ENCODE measurements at places on chromosomes 5 and 9.

DNA sequence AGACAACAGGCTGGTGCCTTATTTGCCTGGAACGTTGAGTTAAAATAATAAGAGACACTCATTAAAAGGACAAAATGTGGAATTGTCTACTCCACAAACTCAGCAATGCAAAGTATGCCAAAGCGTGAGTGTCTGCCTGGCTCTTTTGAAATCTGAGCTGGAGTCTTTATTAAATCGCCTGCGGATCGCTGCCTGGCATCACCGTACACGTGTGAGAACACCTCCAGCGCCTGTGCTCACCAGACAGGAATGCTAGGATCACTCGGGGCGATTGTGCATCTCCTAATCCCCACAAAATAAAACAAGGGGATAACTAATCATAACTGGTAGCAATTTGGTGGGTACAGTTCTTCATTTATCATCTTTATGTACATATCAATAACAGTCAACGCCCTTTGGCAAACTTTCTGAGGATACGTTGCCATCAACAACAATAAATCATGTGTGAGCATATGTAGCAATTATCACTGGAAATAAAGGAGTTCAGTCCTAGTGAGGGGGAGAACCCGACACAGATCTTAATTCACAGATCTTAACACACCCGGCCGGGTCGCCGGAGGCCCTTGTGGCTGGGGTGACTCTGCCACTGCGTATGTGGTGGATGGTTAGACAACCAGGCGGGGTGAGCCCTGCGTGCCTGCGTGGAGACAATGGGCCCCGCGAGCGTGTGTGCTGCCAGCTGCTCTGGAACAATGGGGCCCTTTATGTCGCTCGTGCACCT is 284.9 kb upstream of the IRX1 start:
- DNase-seq: no peak

DNA sequence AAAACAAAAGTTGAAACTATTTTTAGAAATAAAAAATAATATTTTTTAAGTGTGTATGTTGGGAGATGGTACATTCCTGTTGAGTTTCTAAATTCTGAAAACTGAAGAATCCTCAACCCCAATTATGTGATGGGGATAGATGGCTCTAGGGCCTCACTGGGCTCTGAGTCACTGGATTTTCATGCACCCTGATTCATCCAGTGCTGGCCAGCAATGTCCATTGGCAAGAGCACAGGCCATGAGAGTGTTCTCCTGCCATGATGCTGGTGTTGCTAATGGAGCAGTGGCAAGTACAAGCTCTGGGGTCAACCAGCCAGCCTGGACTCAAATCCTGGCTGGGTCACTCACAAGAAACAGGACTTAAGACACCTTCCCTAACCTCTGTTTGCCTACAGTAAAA is 23.3 kb downstream of the SMIM23 start:
- DNase-seq: no peak

DNA sequence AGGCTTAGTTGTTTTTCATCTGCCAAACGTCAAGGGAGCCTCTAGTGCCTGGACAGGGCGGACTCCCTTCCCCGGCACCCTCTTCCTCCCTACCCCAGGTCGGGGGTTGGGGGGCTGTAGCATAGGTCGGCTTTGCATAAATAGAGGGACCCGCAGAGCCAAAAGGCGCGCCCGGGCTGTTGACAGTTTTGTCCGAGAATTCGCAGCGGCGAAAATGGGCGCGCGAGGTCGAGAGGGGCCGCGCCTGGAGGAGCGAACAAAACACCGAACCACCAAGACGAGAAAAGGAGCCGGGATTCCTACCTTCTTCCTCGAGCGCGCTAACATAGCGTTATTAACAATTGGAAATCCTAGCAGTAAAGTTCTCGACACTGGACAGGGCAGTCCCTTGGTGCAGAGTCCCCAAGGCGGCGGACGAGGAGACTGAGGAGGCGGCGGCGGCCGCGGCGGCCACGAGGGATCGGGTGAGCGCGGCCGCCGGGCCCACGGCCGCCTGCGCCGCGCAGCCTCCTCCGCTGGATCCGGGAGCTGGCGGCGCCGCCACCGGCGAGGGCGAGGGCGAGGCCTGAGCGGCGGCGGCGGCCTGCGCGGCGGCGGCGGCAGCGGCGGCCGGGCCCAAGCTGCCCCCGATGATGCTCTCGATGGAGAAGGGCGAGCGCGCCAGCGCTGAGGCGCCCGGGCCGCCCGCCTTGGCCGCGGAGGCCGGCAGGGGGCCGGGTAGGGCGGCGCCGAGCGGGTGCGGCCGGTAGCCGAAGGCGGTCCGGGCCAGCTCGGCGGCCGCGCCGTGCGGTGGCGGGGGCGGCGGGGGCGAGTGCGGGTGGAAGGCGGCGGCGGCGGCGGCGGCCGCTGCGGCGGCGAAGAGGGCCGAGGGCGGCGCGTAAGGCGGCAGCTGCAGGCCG is 1.7 kb downstream of the FOXD1 start:
- DNase-seq: no peak

- no peak for DNase-seq
These were observed 185.1 kb downstream of the ADAMTSL1 start for GRCh38 chr9:18658804-18659705.

DNA sequence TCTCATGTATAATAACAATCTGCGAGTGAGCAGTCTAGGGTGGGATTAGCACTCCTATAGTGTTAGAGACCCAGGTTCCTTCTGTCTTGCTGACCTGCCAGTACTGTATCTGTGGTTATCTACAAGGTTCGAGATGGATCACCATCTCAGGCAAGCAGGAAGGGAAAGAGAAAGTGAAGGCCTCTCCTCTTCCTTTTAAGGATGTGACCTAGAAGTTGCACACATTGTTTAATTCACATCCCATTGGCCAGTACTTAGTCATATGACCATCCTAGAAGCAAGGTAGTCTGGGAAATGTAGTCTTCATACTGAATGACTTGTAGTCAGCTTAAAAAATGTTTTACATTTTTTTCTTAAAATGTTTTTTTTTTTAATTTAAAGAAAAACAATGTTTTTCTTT is 168.6 kb downstream of the CARTPT start:
- DNase-seq: peak; percentile 52

DNA sequence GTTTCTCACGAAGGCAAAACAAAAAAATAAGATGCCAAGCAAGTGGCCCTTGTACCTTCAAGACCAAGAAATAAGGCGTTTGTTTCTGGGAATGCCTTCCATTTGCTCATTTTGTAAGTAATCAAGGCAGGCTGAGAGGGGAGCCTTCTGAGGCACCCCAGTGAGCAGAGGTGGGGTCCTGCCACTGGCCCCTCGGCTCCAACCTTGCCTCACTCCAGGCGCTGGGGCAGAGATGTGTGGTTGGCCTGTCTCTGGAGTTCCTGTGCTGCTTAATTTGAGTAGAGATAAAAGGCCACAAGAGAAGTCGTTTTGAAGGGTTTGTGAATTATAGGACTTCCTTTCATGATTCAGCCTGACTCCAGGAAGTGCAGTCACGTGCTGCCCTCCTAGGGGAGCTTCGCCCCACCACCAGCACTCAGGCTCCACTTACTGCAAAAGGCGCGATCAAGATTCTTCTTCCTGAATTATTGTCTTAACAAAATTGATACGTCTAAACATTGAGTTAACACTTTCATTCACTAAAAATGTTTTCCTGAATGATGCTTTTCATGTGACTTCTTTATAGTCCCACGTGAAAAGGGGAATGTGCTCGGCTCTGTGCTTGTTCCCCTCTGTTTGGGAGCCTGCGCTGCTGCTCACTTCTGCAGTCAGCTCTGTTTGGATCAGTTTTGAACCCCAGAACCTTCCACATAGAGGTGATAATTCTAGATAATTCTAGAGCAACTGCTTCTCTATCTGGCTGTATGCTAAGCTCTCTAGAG is 13.7 kb downstream of the SYK start:
- DNase-seq: no peak

DNA sequence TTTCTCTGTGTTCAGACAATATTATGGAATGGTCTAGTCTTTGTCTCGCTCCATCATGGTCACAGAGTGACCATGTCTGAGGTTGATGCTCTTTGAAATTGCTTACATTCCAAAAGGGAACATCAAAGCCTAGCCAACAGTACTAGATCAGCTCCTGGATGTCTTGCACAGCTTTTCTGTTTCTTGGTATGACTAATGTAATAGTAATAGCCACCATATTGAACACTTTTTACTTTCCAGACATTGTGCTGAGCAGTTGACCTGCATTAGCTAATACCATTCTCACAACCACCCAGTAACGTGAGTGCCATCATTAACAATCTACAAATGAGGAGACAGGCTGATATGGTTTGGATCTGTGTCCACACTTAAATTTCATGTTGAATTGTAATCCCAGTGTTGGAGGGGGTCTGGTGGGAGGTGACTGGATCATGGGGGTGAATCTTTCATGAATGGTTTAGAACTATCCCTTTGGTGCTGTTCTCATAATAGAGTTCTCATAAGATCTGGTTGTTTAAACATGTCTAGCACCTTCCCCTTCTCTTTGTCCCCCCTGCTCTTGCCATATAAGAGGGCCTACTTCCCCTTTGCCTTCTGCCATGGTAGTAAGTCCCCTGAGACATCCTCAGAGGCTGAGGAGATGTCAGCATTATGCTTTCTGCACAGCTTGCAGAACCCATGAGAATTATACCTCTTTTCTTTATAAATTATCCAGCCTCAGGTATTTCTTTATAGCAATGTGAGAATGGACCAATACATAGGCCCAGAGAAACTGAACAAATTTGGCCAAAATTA is 577.5 kb upstream of the CLINT1 start:
- no peak for DNase-seq

- peak; percentile 31 for DNase-seq
These were observed 77.0 kb downstream of the CYFIP2 start for GRCh38 chr5:157342822-157343402.

- DNase-seq: no peak
These were observed 468.5 kb downstream of the CDH9 start for GRCh38 chr5:26569929-26570258.

DNA sequence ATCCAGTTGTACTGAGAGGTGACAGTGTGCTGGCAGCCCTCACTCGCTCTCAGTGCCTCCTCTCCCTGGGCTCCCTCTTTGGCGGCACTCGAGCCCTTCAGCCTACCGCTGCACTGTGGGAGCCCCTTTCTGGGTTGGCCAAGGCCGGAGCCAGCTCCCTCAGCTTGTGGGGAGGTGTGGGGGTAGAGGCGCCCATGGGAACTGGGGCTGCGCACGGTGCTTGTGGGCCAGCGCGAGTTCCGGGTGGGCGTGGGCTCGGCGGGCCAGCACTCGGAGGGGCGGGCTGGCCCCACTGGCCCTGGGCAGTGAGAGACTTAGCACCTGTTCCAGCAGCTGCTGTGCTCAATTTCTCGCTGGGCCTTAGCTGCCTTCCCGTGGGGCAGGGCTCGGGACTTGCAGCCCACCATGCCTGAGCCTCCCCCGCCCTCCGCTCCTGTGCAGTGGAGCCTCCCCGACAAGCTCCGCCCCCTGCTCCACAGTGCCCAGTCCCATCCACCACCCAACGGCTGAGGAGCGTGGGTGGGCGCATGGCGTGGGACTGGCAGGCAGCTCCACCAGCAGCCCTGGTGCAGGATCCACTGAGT is 342.2 kb upstream of the ZNF608 start:
- no peak for DNase-seq

GRCh38 chr9:18996211-18996610 is 36.8 kb downstream of the SAXO1 start:
- no peak for DNase-seq

GRCh38 chr9:127140181-127140580 is 17.7 kb upstream of the ANGPTL2 start:
- no peak for DNase-seq

GRCh38 chr5:2894736-2895135 is 143.3 kb upstream of the IRX2 start:
- DNase-seq: no peak

- no peak for DNase-seq
These were observed 813 bp upstream of the AGTPBP1 start for GRCh38 chr9:85742597-85742936.

DNA sequence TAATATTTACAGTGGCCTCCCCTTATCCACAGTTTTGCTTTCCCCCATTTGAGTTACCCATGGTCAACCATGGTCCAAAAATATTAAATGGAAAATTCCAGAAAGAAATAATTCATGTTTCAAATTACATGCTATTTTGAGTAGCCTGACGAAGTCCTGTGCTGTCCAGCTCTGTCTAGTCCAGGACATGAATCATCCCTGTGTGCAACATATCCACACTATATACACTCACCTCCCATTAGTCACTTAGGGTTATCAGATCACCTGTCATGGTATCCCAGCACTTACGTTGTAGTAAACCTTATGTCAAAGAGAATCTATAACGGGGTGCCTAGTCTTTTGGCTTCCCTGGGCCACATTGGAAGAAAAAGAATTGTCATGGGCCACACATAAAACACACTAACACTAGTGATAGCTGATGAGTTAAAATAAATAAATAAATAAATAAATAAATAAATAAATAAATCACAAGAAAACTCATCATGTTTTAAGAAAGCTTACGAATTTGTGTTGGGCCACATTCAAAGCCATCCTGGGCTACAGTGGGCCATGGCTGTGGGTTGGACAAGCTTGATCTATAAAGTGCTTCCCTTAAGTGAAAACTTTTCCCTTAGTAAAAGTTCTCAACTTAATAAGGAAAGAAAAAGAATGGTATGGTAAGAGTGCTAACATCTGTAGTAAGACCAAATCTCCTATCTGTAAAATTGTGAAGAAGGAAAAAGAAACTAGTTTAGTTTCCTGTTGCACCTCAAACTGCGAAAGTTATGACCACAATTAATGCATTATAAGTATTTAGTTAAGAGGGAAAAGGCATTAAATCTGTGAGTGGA is 15.9 kb upstream of the OMD start:
- no peak for DNase-seq

GRCh38 chr5:164422400-164422799 is 917.0 kb downstream of the MAT2B start:
- no peak for DNase-seq

GRCh38 chr9:135301271-135302263 is 178.0 kb upstream of the PPP1R26 start:
- DNase-seq: no peak

GRCh38 chr5:126443374-126443851 is 20.2 kb downstream of the GRAMD2B start:
- no peak for DNase-seq
